ENCODE measurements at places on chromosomes 5 and 9.

GRCh38 chr9:1707291-1707690, 307.9 kb upstream of the SMARCA2 start:
- no peak for DNase-seq

- no peak for DNase-seq
Measured at GRCh38 chr5:1658665-1659064, 134.9 kb upstream of the LPCAT1 start.

GRCh38 chr5:84260140-84260539, 124.5 kb downstream of the EDIL3 start:
- DNase-seq, result no peak

DNA sequence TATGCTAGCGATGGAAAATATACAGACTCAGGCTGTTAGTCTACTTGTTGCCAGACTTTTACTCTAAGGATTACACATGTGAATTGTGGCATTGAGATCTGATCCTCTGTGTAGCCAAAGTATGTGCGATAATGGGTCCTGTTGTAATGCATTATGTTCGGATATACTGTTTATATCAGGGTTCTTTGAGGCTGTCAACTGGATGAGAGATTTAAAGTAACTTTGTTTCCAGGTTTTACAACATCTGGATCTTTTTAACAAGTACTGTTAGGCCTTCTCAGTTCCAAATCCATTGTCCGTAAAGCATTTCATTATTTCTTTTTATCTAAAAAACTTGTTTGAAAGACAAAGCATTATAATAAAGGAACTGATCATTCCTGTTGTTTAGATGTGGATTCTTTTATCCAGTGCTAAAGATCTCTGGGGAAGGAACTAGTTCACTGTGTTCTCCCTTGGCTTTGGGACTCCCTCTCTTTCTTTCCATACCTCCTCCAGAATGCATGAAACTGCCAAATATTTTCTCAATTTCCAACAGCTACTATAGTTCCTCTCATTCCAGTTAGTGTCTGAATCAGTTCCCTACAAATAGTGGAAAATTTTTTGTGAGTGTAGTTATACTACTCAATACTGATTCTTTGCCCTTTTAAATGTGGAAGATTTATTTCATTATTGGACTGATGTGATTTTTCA, 68.8 kb downstream of the HACD4 start:
- DNase-seq, result no peak

DNA sequence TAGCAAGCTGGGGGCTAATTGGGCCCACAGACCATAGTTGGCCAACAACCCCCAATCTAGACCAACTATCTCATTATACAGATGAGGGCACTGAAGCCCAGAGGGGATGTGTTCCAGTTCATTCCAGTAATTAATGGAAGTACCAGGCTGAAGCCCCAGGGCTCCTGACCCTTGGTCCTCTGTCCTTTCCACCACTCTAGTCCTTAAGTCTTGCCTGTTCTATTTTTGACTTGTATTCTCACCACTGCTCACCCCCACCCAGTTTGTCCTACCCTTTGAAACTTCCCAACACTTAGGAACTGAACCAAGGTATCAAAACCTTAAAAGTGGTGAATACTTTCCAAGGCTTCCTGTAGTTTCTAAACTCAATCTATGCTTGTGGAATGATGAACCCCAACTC, 407.4 kb downstream of the ENC1 start:
- no peak for DNase-seq

- DNase-seq, result no peak
Measured at GRCh38 chr5:1729641-1730486, 69.8 kb downstream of the MRPL36 start.
